ENCODE measurements at places on chromosomes 7 and 10.

- H3K4me3 ChIP-seq: no peak overlapping the region
- H3K27ac ChIP-seq: no peak overlapping the region
- H3K36me3 ChIP-seq: no peaks in the 10 kb centered on the region
- no peaks in the 10 kb centered on the region for H3K27me3 ChIP-seq
- no peak for DNase-seq
Measured at GRCh38 chr7:142865766-142866165, 10.9 kb downstream of the EPHB6 start.

DNA sequence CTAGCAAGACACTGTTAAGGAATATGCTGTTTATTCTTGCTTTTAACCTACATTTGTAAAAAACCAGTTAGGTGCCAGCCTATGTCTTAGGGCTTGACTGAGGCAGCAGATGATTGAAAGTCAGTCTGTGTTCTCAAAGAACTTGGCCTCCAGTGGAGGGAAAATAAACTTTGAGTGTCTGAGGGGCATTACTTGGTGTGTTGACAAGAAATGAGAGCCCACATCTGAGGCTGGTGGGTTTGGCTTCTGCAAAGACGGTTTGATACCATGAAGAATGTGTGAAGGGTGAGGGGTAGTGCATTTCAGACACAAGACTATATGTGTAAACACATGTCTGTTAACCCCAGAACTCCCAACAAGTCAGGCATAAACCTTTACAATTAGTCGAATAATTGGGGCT, 28.5 kb downstream of the CCSER2 start:
- H3K4me1 ChIP-seq: 0 out of 2 replicates have a peak, but pooled peaks cover under 1% of the 10 kb centered on the region
- no peaks in the 10 kb centered on the region for H3K36me3 ChIP-seq
- H3K4me3 ChIP-seq: no peak overlapping the region
- no peaks in the 10 kb centered on the region for H3K27me3 ChIP-seq
- H3K27ac ChIP-seq: no peak overlapping the region

GRCh38 chr7:36084485-36085091, 68.5 kb upstream of the EEPD1 start:
- no peak overlapping the region for H3K27ac ChIP-seq
- DNase-seq: peak; percentile 69
- no peak overlapping the region for H3K4me3 ChIP-seq
- H3K36me3 ChIP-seq: no peaks in the 10 kb centered on the region
- H3K27me3 ChIP-seq: no peaks in the 10 kb centered on the region

DNA sequence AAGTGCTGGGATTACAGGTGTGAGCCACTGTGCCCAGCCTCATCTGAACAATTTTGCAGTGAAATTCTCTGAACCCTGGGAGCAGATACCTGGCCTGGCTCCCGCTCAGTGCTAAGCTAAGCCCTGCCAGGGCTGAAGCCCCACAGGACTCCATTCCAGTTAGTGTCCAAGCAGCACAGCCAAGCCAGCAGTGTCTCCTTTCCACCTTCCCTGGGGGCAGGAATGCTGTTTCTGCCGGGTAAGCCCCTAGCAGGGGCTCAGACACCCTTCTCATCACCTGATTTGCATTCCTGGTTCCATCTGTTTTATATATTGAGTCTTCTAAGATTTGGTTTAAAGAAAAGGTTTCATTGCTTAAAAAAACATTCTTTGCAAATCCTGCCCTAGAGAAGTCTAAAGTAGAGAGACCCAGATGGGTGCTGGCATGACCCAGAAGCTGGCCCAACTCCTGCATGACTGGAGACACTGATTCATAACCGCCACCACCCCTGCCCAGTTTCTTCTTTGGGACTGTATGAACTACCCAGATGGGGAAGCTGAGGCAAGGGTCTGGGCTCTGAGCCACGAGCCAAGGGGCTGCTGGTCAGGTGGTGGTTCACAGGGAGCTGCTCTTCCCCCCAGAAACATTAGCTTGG, 14.0 kb downstream of the SLC13A4 start:
- no peaks in the 10 kb centered on the region for H3K36me3 ChIP-seq
- DNase-seq: no peak
- peaks cover 1% of the 10 kb centered on the region for H3K27me3 ChIP-seq
- H3K4me3 ChIP-seq: no peak overlapping the region
- no peak overlapping the region for H3K27ac ChIP-seq

GRCh38 chr10:70599791-70600190, 2.8 kb downstream of the PRF1 start:
- H3K4me3 ChIP-seq: no peak overlapping the region
- peak; percentile 30 for DNase-seq
- peaks cover 16% of the 10 kb centered on the region for H3K4me1 ChIP-seq
- H3K27ac ChIP-seq: no peak overlapping the region
- H3K27me3 ChIP-seq: no peaks in the 10 kb centered on the region
